ENCODE measurements at places on chromosomes 2 and 18.

DNA sequence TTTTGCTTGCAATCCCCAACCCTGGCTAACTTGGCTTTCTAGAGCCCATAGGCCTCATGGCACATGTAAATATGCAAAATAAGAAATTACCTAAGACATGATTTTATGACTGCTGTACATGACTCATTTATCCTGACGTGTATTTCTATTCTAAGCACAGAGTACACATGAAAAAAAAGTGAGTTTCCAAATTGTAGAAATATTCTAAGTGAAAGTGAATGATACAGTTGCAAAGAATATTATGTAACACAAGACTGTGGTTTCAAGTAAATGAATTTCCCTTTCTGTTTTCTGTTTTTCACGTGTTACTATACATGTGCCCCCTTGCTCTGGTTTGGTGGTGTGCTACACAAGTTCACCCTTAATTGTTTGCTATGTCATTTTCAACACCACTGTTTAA is 162.4 kb downstream of the LRP1B start:
- no peak for DNase-seq

GRCh38 chr18:78965917-78966792 is 13.5 kb upstream of the SALL3 start:
- no peak for DNase-seq

DNA sequence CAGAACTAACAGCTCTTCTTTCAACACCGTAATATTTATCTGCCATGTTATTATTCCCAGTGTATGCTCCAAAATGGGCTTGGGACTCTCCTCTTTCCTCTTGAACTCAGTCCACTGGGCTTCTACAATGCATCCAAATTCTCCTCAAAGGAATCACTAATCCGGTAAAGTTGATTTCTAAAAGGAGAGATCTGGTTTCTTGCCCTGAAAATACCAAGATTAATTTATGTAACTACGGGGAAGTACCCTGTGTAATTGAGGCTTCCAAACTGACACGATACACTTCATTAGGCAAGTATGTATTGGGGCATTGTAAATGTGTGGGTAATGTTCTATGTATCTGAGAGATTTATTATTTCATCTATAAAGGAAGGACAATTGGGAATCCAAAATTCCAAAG is 5.7 kb downstream of the NCKAP5 start:
- DNase-seq = no peak

GRCh38 chr2:61770298-61770697 is 83.6 kb downstream of the FAM161A start:
- DNase-seq = no peak

DNA sequence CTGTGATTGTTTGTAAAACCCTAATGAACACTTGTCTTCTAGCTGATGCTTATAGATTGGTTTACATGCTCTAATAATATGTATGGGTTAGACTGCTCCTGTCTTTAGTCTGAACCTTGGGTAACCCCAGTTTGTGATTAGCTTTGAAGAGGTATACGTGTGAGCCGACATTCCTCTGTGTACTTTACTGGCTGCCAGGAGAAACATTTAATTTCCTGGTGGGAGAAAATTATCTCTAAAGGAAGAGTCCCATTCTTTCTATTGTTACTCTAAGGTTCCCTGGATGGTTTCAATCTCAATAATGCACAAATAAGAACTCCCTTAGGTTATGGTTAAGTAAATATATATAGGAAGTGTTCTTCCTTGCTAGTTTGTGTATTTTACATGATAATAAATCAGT is 143.6 kb upstream of the ZSWIM2 start:
- DNase-seq = no peak

DNA sequence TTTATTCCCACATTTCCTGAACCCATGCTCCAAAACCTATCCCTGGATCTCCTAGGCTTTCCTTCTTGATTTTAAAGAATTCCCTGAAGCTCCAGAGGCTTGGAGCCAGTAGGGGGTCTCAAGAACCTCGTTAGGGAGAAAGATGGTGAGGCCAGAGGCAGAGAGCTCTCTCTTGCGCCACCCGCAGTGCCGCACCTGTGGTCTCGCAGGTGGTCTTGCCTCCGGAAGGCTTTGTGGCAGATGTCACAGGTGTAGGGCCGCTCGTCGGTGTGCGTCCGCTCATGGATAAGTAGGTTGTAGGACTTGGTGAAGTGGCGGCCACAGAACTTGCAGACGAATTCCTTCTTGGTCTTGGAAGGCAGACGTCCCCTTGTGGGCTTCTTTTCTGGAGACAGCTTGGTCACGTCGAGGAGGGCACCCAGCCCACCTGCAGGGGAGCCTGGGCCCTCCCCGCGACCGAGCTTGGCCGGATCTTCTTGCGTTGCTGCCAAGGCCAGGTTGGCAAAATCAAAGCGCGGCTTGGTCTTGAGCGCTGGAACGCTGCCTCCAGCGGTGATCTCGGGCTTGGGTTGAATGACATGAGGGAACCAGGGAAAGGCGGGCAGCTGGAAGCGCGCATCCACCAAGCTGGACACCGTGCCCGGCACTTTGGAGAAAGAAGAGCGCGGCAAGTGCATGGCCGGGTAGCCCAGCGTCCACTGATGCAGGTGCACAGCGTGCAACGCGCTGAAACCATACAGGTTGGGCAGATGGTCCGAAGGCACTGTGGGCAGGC is 5.3 kb downstream of the OSR1 start:
- no peak for DNase-seq

GRCh38 chr2:96104487-96104861 is 11.9 kb downstream of the ADRA2B start:
- DNase-seq = no peak

GRCh38 chr2:64543008-64543697 is 19.0 kb downstream of the AFTPH start:
- no peak for DNase-seq

Measured in stimulated activated CD4-positive, alpha-beta T cell treated with anti-CD3 and anti-CD28 coated beads, Interleukin-12 subunit alpha, Interleukin-12 subunit beta, amount 100 ng/mL, for 24 hours (primary cell).